ENCODE measurements at places on chromosomes 3 and 15.
A peak's percentile ranks its signal among the peaks of the same experiment; 100 is the strongest.

- no peak for DNase-seq
Measured at GRCh38 chr15:44011238-44011854, 183.7 kb downstream of the FRMD5 start.

DNA sequence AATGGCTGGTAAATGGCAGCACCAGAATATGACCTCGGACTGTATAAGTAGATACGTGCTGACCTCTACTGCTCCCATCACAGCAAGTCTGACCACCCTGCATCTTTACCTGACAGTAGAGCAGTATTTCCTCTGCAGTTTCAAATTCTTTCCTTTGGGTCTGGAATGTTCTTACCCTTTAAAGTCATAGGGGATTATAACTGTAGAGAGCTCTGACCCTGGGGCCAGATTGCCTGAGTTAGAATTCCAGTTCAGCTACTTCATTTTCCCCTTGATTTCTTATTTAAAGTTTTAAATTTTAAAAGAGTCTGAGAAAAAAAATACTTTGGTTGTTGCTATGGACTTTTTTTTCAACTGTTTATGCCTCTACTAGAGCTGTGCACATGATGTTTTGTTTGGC is 237.7 kb downstream of the NR1D2 start:
- no peak for DNase-seq

GRCh38 chr15:51366920-51367319 is 25.5 kb downstream of the GLDN start:
- no peak for DNase-seq

DNA sequence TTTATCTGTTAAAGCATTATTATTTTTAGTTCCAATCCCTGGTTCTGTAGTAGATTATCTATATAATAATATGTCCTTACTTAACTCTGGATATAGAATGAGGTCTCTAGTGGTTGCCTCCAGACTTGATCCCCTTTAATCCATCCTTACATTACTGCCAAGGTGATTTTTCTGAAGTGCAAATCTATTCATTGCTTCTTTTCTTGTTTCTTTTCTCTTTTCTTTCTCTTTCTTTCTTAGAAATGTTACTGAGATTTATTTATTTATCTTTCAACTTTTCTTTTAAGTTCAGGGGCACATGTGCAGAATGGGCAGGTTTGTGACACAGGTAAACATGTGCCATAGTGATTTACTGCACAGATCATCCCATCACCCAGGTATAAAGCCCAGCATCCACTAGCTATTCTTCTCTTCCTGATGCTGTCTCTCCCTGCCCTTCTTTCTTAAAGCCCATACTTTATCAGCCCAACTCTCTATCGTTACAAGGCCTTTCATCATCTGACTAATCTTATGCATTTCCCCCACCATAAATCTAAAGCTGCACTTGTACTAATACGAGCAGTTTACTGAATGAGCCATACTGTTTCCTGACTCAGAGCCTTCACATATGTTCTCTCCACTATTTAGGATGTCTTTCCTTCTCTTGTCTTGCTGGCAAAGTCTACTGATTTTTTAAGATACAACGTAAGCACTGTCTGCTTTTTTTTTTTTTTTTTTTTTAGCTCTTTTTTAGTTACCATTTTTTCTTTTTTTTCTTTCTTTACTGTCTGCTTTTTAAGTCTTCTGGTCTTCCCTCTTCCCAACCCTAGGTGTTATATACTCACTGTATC is 4.6 kb downstream of the GLCE start:
- DNase-seq: no peak

DNA sequence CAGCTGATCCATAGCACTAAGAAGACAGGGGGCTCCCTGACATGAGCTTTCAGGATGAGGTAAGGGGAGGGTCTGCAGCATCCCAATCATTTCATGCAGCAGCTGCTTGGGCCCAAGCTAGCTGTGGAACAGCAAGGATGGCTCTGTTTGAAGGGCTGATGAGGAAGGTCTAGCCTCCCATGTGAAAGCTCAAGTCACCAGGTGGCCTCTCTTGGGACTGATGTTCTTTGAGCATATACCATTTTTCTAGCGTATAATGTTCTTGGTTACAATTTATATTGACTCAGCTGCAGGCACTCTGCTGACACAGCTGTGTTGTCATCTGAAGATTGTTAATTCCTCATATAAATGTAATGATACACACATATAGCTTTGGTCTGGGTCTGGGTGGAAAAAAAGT is 87.0 kb downstream of the CD200R1L start:
- DNase-seq: peak; percentile 35

Data from NCI-H345 (cell line).